Activated CD8-positive, alpha-beta memory T cell treated with anti-CD3 and anti-CD28 coated beads, Interleukin-2, amount 50 U/mL, for 4 hours (primary cell): ENCODE measurements at places on chromosomes 13 and 19.
A peak's percentile ranks its signal among the peaks of the same experiment; 100 is the strongest.

DNA sequence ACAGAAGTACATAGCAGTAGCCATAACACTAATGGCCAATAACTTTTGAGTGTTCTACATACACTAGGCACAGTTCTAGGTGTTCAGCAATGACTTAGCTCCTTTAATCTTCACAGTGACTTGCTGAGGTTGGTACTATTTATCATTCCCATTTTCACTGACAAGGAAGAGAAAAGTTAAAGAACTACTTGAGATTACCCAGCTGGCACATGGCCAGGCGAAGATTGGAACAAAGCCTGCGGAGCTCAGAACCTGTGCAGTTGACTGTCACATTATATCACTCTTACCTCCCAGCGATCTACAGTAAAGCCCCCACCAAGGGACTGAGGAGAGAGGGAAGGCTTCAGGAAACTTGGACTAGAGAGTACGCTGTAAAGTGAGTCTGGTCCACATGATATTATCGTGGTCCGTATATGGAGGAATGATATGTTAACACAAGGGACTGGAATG, 42.4 kb upstream of the WDFY2 start:
- no peak for DNase-seq

GRCh38 chr13:75682326-75682725, 46.2 kb downstream of the LMO7 start:
- DNase-seq, result no peak

DNA sequence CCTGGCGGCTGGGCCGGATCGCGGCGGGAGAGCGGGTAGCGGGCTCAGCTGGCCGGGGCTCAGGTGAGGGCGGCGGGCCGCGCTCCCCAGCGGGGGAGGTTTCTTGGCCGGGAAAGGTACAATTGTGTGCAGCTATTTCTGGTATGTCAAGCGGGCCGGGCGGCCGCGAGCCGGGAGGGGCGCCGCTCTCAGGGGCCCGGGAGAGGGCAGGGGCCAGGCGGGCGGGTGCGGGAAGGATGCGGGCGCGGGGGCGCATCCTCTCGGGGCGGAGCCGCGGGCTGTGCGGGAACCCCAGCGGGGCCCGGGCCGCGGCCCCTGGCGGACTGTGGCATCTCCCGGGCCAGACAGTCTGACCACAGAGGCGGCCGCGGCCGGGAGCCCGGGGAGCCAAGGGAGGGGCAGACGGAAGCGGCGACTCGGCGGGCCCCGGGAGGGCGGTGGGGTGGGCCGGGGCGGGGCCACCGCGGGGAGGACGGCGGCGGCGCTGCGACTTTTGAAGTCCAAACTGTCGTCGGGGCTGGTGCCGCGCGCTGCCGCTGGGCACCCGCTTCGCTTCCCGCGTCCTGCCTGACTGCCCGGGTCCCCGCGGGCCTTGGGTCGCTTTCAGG, at the start of gene LMO7:
Gene LMO7 (plus strand): TSS at position 503 of the 608 bp plus-strand sequence. CDS start 328 bp downstream, outside the sequence.
- DNase-seq, result peak; percentile 48

GRCh38 chr19:15177269-15178116, 23.3 kb downstream of the NOTCH3 start:
- peak; percentile 87 for DNase-seq

DNA sequence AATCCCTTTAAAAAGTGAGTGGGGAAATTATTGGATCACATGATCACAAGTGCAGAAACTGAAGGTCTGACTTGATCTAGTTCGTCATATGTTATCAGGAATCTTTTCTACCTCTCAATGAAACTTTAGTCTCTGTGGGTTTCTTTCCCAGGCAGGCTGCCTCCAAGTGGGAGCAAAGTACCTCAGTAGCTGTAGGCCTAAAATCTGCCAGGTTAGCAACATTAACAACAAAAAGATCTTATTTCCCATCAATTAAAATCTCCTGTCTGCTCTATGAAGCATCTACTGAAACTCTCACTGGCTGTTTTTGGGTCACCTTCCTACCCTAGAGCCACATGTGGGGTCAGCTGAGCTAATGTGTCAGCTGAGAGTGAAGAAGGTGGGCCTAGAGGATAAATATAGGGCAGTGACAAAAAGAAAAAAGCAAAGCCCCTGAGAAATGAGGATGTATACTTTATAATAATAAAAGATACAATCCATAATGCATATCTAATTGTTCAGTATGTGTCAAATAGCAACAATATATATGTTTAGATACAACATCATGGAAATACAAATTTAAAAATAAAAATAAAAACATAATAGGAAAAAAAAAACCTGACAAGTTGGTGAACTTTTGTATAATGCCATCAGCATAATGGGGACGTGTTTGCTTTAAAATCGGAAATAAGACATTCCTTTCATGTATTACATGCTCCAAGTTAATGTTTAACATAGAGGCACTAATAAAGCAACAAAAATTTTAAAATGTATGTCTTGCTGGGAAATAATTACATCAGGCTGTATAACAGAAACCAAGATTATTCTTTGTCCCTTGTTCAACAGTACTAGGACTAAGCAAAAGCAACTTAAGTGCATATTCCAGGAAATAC, 141.1 kb downstream of the GPC5 start:
- DNase-seq, result no peak

GRCh38 chr19:18915639-18916038, 3.5 kb downstream of the COPE start:
- DNase-seq, result no peak

GRCh38 chr19:32233885-32234284, 111.5 kb upstream of the ZNF507 start:
- DNase-seq, result no peak
